ENCODE measurements at places on chromosomes 16 and 17.

DNA sequence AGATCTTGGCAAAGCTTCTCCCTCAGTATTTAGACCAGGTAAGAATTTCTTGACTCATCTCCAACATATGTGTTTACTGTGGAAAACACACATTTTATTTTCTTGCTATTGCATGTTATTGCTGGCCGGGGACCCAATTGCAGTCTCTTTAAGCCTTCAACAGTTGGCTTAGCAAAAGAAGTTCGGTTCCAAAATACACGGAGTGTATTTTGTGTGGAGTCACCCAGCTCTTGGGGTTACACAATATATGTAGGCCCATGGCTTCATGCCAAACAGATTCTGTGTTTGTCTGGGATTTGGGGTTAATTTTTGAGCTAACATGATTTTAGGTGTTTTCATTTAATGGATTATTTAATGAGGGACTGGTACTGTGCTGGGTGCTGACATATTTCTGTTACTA, 4.0 kb downstream of the ALDH3A2 start:
- DNase-seq, result no peak

DNA sequence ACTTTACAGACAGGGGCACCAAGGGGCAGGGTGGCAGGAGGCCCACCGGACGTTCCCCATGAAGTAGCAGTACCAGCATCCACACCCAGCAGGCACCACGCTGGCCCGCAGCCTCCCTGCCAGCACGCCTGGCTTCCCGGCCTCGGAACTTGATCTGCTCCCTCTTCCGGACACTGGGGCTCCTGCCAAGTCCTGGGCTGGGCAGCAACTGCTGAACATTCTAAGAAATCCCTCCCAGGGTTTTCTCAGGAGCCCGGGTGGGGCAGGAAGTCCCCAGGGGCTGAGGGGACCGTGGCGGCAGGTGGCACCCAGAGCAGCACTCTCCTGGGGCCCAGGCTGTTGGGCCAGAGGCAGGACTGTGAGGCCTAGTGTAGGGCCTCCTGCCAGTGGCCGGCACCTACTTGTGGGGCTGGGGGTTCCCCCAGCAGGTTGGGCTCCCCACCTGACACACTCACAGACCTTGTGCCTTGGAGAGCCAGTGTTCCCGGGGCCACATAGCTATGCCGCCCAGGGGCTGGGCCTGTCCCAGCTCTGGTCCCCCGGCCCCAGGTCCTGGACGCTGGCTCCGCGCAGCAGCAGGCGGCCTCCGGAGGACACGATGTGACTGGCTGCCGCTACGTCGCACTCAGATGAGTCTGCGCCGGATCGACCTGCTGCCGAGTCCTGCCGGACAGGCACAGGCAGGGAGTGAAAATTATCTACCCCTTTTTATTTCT, 86.2 kb upstream of the CBX4 start:
- DNase-seq, result peak; percentile 92

DNA sequence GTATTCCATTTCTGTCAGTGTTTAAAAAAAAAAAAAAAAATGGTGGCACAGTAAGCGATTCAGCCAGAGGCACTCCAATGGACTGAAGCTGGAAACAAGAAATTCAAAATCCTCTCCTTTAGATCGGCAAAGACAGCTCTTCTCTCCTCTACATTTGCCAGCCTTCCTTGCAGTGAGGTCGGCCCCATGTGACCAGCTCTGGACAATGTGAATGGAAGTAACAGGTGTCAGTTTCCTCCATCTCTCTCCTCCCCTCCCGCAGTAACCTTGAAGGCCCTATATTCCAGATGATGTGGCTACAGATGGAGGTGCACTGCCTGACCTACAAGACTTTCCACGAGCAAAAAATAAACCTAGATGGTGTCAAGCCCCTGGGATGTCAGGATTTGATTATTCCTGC, 15.0 kb downstream of the CUEDC1 start:
- DNase-seq, result no peak

GRCh38 chr16:50996166-50996829, 154.8 kb downstream of the SALL1 start:
- no peak for DNase-seq

DNA sequence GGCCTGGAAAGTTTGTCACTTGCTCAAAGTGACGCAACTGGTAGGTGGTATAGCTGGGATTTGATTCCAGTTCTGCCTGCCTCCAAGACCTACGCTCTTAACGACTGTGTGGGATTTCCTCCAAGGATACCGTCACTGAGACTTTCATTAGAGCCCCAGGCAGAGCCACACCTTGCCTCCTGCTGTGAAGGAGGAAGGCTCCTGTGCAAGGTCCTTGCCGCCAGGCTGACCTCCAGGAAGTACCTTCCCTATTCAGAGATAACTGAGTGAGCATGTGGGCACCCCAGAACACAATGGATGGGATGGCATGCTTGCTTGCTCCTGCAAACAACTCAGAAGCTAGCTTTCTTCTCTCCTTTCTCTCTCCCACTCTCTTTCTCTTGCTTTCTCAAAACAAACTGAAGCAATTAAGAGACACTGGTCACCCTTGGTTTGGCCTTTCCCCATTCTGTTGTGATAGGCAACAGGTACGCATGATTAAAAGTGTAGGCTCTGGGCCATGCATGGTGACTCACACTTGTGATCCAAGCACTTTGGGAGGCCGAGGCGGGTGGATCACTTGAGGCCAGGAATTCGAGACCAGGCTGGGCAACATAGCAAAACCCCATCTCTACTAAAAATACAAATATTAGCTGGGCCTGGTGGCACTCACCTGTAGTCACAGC, 30.7 kb downstream of the CACNG3 start:
- DNase-seq, result no peak

- no peak for DNase-seq
Measured at GRCh38 chr16:17801068-17801467, 330.3 kb upstream of the XYLT1 start.

DNA sequence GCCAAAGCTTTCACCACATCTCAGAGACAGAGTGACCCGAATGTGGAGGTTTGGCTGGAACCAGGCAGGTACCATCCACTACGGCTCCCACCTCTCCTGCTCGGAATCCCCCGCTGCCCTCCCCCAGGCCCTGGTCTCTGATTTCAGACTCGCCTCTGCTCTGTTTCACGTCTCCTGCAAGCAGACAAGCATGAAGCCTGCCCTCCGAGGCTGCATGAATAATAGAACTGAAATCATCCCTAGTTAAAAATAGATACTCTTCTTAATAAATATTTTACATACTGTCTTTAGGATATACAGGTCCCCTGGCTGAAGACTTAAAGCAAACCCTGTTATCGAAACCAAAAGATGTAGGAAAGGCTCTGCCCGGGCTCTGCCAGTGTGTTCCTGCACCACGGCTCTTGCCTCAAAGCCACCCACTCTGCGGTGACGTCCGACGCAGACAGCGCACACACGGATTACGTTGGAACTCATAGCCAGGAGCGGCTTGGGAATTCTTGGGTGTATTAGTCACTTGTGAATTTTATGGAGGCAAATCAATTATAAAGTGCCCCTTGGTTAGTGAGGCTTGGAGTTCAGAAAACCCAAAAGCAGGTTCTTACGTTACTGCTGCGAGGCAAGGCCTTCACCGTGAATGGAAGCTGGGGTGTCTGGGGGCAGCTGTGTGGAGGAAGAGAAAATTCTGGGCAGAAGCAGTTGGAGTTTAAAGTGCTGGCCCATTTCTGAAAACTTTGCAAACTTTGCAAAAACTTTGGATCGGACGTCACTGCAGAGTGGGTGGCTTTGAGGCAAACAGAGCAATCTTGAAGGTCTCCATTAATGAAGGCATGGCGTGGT, 25.6 kb upstream of the NPTX1 start:
- DNase-seq, result no peak

GRCh38 chr16:15857724-15858560, 1.1 kb upstream of the MYH11 start:
- DNase-seq, result peak; percentile 67

DNA sequence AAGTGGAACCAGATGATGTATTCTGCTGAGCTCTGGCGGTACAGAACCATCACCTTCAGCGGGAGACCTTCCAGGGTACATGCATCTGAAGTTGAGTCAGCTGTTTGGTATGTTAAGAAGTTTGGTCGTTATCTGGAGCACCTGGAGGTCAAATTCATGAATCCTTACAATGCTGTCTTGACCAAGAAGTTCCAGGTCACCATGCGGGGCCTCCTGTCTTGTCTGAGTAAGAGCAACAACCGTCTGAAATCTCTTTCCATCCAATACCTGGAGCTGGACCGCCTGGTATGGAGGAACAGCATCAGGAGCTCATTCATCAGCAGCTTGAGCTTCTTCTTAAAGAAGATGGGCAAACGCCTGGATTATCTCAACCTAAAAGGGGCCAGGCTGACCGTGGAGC, 4.0 kb downstream of the FBXO39 start:
- no peak for DNase-seq

DNA sequence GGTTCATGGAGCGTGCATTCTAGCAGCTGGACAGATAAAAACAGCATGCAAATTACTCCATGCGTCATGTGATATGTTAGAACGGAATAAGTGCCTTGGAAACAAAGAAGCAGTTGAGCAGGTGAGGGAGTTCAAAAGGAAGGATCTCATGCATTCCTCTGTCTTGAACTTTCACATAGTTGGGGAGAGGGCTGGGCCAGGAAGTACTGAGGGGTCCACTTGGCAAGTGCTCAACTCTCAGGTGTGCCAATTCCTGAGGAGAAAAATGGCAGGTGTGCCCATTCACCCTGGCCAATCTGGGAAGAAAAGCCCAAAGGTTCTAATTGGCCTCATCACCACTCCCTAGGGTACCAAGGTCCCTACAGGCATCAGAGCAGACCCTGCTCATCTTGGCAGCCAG, 67.7 kb downstream of the CES1 start:
- no peak for DNase-seq

DNA sequence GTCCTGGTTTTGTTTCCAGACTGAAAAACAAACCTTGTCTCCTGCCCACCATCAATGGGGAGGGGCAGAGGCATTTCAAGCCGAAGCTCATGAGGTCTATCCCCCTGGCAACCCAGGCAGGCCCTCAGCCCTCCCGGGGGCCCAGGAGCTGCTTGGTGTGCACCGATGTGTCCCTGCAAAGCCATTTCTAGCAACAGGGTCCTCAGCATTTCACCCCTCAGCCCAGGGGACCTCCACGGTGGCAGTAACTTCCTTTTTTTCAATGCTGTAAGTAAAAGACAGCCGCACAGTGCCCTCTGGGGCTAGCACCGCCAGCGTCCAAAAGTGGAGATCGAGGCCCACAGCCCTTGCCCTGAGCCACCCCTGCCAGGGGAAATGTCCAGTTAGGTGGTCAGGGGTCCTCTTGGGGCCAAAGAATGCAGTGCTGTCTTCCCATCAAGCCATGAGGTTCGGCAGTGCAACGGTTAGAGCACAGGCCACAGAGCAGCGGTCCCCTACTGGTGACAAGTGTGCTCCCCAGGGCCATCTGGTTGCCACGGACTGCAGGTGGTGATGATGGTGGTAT, 79.9 kb downstream of the LITAF start:
- DNase-seq, result no peak

DNA sequence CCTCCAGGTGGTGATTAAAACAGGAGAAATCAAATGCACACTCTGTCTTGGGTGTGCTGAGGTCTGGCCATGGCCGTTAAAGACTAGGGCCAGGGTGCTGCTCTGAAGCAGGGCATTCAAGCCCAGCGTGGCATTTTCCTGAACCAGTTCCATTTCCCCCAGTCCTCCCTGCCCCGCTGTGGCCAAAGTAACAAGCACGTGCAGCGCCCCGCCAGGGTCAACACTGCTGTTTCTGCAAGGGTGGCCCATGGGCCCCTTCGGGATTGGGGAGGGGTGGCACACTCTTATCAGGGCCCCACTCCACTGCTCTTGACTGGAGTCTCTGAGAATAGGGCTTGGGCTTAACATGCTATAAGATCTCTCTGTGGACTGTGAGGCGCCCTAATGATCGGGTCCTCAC, 72.9 kb downstream of the IL21R start:
- DNase-seq, result no peak

GRCh38 chr16:80197741-80198201, 343.0 kb upstream of the DYNLRB2 start:
- DNase-seq, result no peak

GRCh38 chr17:38703742-38704605, 1.1 kb upstream of the MLLT6 start:
- peak; percentile 96 for DNase-seq

DNA sequence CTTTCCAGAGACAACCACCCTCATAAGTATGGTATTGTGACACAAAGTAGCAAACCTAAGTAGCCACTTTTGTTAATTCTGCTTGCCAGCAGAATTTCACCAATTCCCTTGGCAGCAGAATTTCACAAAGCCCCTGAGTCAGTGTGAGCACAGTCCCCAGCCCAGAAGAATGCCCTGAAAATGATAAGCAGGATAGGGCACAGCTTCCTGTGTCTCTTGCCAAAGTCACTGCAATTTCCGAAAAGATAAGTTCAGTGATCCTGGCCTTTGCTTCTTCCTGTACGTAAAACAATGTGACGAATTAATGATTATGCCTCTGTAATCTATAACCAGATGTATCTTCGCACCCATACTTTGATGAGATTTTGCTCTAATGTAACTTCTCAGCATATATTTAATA, 16.0 kb upstream of the WIPF2 start:
- DNase-seq, result no peak

- no peak for DNase-seq
Measured at GRCh38 chr17:29710891-29711418, 88.2 kb upstream of the CORO6 start.

DNA sequence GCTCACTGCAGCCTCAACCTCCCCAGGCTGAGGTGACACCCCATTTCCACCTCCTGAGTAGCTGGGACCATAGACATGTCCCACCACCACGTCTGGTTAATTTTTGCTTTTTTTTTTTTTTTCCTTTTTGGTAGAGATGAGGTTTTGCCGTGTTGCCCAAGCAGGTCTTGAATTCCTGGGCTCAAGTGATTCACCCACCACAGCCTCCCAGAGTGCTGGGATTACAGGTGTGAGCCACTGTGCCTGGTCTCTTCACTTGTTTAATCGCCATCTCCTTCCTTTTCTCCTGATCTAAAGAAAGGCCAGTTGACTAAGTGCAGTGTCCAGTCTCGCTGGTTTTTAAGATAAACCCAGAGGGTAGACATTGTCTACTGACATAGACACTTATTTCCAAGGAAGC, 152.0 kb downstream of the C16orf95 start:
- no peak for DNase-seq

DNA sequence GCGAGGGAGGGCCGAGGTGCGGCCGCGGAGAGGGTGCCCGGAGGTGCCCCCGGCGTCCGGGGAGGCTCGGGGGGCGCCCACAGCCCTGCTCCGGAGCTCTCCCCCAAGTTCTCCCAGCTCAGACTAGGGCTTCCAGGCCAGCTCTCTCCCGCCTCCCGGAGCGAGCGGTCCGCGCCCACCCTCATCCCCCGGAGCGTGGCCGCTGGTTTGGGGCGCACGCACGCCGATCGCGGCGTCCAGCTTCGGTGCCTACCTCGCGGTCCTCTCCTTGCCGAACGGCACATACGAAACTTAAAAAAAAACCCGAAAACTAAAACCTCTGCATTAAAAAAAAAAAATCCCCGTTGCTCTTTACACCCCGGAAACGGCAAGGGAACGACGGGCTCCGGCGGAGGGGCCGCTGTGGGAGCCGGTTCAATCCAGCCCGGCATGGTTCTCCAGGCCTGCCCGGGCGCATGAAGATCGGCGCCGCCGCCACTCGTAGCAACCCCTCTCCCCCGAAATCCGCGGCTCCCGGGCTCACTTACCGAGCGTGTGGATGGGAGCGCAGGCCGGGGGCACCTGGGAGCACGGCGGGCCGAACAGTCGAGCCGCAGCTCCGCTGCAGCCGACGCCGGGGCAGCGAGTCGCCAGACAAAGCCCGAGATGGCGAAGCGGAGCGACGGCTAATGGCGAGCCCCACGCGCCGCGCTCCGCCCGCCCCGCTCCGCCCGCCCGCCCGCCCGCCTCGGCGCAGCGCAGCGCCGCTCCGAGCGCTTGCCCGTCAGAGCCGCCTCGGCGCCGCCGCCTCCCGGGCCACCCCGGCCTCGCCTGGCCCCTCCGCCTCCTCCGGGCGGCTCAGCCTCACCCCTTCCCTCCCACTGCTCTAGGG, 973 bp upstream of the UBTF start:
- peak; percentile 84 for DNase-seq

GRCh38 chr16:64542152-64542551, 579.7 kb downstream of the CDH11 start:
- DNase-seq, result no peak
